Naive thymus-derived CD8-positive, alpha-beta T cell (primary cell): ENCODE measurements at places on chromosomes 16 and 17. TPM values are rescaled to one million over a fixed set of nuclear protein-coding genes. Genes with fewer than 3 reads are reported as not detected.
A peak's percentile ranks its signal among the peaks of the same experiment; 100 is the strongest.

DNA sequence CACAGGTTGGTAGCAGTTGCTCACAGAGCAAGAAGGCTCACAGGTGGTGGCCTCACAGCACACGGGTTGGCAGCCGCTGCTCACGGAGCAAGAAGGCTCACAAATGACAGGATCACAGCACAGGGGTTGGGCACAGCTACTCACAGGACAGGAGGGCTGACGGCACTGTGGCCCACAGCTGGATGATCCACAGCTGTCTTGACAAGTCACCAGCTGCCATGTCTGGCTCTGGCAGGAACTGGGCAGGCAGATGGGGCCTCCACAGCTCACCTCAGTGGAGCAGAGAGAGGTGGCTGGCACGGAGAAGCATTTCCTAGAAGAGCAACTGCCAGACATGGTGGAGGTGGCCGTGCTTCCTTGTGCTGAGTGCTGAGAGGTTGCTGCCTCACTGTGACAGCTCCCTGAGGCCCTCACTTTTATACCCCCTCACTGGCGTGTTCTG is at the start of gene KRTAP16-1:
Gene KRTAP16-1 (minus strand): TSS at position 392 of the 442 bp plus-strand sequence. CDS start 56 bp downstream, at position 336.
- no peak for DNase-seq

- DNase-seq: no peak
Measured at GRCh38 chr16:46686815-46687473, 2.0 kb downstream of the VPS35 start.

- DNase-seq: peak; percentile 77
Measured at GRCh38 chr17:7478276-7479212, 887 bp downstream of the ZBTB4 start.

DNA sequence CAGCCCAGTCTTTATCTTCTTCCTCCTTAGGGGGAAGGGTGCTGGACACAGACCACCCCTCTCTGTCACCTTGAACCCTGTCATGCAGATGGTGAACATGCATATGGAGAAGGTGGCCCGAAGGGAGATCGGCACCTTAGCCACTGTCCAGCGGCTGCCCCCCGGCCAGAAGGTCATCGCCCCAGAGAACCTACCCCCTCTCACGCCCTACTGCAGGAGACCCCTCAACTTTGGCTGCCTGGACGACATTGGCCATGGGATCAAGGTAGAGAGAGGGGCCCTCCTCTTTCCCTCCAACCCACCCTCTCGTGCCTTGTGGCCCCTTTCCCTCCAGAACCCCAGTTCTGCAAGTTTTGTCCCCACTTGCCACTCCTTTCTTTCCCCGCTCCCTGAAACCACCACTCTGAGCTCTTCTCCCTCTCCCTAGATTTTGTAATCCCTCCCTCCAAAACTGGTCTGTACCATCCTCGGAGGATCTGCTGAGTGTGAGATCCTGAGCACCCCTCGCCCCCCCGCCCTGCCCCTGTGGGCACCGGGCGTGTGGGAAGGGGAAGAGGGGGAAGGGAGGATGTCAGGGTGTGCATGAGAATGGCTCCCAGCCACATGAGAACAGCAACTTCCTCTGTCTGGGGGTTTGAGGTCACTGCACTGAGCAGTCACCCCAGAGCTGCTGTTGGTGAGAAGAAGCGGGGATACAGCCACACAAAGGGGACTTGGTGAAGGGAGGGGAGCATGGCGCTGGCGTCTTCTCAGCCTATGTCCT is 7.3 kb downstream of the ABI3 start:
- DNase-seq: peak; percentile 90

DNA sequence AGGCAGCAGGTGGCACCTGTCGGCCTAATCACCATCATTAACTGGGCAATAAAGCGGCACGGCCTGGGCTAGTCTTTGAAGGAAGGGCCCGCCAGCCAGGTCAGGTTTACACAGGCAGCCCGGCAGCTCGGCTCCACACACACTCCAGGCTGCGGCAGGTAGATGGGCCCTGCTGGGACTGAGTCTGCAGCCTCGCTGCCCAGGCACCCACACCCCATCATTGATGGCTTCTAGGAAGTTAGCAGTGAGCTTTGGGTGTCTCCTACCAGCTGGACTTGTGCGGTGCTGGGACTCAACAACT is 6.8 kb upstream of the FOXN1 start:
- DNase-seq: no peak

DNA sequence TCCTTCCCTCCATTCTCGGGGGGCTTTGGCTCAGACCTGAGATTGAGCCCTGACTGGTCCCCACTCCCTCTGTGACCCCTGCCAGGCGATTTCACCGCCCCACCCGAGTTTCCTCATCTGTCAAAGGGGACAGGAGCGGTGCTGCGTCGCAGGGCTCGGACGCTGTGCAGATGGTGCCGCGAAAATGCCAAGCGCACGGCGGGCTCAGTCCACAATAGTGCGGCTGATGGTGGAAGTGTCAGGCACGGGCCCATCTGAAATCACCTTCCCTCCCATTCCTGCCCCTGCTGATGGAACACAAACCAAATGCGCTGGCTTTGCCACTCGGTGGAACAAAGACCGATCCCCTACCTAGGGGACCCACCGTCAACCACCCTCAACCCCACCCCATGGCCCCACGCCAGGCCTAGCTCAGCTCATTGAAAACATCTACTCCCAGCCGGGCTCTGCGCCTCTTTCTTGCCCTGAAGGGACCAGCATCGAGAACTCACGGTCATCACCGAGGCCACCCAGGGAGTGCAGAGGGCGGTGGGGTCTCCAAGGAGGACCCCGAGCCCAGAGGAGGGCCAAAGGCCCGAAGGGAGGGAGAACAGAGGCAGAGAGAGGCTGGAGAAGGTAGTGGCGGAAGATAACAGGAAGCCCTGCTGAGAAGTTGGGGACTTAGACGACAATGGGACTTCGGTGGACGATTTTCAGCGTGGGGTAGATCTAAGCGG is 1.4 kb downstream of the CARHSP1 start:
- peak; percentile 16 for DNase-seq

The KRTAP1-5 gene
- not detected for total RNA-seq
